ENCODE measurements at places on chromosomes 11 and 22.
A peak's percentile ranks its signal among the peaks of the same experiment; 100 is the strongest.

DNA sequence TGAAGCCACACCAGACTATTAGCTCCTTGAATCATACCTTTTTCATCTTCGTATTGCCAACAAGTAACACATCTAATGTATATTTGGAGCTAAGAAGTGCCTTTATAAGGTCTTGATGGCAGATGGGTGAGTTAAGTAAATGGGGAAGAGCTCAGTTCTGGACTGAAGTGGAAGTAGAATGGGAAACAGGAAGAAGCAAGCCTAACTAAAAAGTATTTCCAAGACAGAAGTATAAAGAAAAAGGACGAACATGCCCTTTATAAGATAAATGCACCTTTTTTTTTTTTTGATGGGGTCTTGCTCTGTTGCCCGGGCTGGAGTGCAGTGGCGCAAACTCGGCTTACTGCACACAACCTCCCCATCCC is 14.5 kb downstream of the CRTAM start:
- DNase-seq: no peak

GRCh38 chr11:86490582-86490981 is 115.9 kb downstream of the CCDC81 start:
- no peak for DNase-seq

- no peak for DNase-seq
These were observed 134.7 kb upstream of the TMEM45B start for GRCh38 chr11:129680907-129681306.

- no peak for DNase-seq
These were observed 40.7 kb downstream of the POU2F3 start for GRCh38 chr11:120280600-120281051.

- DNase-seq: no peak
These were observed 27.9 kb downstream of the GUCY1A2 start for GRCh38 chr11:106990331-106990730.

GRCh38 chr22:37817705-37818408 is 5.3 kb upstream of the GALR3 start:
- DNase-seq: peak; percentile 89

- DNase-seq: no peak
These were observed 651 bp downstream of the CRYAB start for GRCh38 chr11:111910676-111911562.

DNA sequence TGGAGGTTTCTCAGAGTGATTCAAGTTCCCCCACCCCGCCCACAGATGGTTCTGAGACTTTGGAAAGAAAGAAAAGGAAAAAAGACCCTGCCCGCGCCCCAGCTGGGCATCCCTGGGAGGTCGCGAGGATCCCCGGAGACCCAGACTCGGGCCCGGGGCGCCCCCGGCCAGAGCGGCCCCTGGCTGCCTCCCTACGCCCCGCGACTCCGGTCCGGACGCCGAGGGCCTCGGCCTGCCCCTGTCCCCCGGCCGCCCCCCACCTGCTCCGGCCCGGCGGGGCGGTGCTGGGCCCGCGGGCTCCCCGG is 2.3 kb upstream of the AIFM3 start:
- DNase-seq: no peak

GRCh38 chr22:46631113-46631512 is 10.9 kb downstream of the GRAMD4 start:
- DNase-seq: no peak

DNA sequence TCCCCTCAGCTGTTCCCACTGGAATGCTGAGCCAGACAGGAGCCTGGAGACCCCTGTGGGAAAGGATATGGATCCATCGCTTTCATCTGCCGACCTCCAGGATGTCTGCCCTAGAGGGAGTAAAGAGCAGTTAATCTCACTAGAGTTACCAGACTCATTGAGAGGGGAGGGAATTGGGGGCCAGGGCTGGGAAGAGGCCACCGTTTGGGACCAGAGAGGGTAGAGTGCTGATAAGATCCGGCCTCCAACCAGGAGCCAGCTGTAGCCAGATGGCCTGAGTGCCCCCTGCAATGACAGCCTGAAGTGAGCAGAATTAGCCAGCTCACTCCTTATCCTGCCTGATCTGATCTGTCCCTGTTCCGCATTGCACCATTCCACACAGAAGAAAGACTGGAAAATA is 3.7 kb upstream of the APLNR start:
- no peak for DNase-seq

DNA sequence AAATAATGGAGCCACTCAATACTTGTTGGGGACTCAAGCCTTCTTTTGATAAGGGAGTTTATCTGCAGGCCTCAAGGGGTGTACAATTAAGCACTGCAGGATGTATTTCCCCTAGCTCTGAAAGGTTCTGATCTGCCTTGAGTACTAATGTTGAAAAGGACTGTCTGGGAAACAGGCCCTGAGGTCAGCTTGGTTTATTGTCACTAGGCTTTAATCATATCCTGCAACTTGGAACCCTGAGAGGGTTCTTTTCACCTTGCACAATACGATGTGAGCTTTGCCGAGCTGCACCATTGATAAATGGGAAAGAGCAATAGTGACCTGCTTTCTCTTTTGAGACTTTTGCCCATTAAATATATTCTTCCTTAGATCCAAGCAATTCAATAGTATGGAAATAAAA is 31.6 kb upstream of the HORMAD2 start:
- DNase-seq: no peak

DNA sequence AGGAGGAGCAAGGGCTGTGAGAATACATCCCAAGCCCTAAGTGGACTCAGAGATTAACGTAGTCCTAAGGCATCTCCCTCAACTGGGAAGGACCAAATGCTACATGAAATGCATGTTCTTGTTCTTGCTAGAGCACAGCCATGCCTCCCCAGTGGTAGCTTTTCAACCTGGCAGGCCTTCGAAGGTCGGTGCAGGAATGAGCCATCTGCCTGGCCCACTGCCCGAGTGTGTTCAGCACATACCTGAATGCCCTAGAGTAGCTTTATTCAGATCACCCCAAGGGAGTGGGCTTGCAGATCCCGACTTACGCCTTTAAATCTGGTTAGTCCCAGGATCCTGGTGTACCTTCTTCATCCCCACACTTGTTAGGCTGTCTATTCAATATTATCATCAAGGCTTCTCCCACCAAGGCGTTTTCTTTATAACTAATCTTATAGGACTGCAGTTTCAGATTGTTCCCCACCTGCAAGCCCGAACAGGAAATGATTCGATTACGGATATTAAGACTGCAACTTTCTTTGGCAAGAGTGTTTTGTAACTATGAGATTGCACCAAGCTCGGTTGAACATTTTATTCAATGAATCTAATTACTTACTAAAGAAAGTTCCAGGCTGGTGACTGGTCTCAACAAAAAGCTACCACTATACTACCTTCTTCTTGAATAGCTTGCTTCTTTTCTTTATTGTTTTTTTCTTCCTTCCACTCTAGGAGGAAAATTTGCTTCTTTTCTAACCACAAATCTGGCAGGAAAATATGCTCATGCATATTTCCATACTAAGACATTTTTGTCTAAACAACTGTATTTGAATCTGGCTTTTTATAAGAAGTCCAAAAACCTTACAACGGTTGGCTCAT is 115.6 kb downstream of the SGSM3 start:
- no peak for DNase-seq

DNA sequence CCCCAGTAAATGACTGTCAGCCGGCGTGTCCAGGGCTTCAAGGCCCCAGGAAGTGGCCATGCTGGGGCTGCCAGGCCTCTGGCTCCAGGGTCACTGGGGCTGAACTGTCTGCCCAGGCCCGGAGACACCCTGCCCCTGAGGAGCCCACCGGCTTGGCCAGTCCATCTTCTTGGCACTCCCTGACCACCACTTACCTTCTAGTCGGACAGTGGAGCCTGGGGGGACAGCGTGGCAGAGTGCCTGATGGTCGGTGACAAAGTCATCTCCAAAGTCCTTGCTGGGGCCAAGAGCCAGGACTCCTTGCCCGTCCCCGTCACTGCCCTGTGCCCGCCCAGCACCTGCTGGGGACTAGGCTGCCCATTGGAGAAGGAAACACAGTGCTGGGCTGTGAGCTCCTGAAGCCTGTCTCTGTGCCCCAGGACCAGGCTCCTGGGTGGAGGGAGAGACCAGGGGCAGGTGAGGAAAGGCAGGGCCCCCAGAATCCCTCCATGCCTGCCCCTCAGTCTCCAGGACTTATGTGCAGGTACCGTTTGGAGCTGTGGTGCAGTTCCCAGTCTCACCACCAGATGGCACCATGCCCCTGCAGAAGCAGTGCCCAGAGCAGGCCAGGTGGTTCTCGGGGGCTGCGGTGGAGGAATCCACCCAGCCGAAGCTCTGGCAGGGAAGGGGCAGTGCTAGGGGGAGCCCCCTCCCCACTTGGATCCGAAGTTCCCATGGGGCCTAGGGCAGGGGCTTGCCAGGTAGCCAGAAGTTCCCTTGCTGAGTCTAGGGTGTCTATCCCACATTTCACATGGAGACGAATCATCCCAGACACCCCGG is 6.0 kb upstream of the CCDC188 start:
- DNase-seq: peak; percentile 93

DNA sequence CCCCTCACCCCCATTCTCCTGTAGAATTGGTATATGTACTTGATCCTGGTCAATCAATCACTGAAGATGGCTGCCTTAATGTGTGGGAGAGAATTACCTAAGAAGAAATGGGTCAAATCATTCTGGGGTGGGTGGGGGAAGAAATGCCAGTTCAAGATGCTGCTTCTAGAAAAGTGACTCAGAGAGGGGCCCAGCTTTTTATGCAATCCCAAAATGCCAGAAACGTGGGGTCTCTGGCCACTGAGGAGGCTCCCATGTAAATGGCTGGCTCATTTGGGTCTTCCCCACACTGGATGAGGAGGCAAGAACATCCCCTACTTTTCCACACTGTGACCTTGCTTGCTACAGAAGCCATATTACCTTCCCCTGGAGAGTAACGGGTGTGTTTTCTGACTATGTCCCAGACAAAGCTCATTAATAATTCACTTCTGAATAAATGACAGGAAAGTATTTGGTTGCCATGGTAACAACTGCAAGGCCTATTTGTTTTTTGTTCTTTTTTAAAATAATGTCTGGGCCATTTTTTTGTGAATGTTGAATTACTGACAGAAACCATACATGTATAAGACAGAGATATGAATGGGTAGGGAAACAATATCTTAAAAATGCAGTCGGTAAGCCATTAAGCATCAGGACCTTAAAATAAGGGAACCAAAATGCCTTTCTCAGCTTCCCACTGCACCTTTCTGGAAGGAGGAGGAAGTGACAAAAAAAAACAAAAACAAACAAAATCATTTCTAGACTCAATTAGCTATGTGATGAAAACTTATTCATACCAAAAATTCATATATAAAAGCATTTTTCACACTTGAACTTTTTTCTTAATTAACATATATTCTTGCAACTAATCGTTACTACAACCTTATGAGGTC is 32.0 kb downstream of the SLC1A2 start:
- no peak for DNase-seq

DNA sequence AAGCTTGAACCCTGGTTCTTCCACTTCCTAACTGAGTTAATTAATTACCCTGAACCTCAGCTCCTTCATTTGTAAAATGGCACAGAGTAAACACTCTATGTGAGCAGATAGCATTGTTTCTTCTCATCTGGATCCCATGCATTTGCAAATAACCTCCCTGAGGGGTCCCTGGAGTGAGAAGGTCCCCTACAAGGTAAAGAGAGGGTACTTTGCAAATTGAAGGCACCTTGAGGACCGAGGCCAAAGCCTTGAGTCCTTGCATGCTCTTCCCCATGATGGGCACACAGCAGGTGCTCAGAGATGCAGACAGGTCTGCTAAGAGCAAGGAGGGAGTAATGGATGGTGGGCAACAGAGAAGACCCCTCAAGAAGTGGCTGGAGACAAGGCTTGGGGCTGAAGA is 33.2 kb downstream of the OTOG start:
- DNase-seq: no peak

DNA sequence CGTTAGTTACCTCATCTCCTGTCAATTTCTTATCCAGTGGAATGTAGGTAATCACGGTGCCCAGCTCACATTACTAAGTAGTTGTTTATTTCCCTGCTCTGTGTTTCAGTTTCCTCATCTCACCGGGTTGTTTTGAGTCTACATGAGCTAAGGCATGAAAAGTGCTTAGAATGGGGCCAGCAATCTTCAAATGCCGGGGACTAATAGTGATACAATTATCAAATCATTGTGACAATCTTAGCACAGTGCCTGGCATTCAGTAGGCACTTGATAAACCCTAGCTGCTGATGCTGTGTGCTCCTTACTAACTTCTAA is 53.3 kb upstream of the CD5 start:
- no peak for DNase-seq

GRCh38 chr11:85307366-85307765 is 319.8 kb downstream of the DLG2 start:
- DNase-seq: no peak

DNA sequence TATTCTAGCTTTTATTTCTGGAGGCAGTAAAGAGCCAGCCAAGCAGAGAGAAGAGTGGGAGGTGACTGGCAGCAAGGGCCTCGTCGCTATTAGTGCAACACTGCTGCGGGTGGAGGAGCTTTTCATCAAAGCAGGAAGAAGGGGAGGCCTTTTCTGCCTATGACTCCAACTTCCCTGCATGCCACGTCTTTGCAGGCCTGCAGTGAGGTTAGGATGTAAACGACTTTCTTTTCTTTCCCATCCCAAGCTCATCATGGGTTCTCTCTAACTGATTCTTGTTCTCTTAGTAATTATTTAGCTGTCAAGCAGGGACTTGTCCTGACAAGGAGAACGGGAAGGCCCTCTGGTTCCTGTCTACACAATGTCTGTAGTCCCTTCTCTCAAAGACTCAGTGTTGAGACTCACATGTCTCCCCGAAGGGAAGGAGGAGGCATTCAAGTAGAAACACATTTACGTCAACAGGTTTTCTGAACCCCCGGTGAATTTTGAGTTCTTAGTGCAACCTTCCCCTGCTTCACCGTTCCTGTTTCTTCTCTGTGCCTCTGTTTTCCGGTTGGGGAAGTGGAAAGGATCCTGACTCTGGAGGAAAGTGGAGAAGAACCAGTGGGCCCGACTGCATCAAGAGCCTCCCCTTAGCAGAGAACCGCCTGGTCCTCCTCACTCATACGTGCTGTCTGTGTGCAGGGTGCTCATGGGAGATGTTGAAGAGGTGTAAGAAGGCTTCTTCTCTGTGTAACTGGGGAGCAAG is 56.9 kb downstream of the PACS1 start:
- DNase-seq: peak; percentile 47

Data from stimulated activated CD4-positive, alpha-beta T cell treated with anti-CD3 and anti-CD28 coated beads, Interleukin-12 subunit alpha, Interleukin-12 subunit beta, amount 100 ng/mL, for 48 hours (primary cell).